ENCODE measurements at places on chromosomes 11 and 22.
A peak's percentile ranks its signal among the peaks of the same experiment; 100 is the strongest.

DNA sequence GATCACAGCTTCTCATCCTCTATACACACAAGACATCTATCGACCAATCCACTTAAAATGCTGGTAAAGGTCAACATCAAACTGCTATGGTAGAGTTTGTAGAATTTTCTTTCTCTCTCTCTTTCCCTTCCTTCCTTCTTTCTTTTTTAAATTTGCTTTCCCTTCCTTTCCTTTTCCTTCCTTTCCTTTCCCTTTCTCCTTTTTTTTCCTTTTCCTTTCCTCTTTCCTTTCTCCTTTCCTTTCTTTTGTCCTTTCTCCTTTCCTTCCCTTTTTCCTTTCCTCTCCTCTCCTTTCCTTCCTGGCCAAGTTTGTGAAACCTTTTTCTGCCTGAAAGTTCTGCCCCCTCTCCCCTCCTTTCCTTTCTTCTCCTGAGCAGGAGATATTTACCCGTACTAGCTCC lies 3.1 kb downstream of the C11orf97 start:
- no peak for DNase-seq

GRCh38 chr22:44182588-44183286 lies 2.0 kb downstream of the PARVG start:
- DNase-seq: peak; percentile 58

GRCh38 chr11:9091044-9091922 lies at the start of gene SCUBE2:
Gene SCUBE2 (minus strand): TSS chr11:9091599. CDS start chr11:9091528, 71 bp downstream.
- DNase-seq: no peak

GRCh38 chr11:126628450-126628789 lies 272.9 kb downstream of the ST3GAL4 start:
- DNase-seq: no peak

DNA sequence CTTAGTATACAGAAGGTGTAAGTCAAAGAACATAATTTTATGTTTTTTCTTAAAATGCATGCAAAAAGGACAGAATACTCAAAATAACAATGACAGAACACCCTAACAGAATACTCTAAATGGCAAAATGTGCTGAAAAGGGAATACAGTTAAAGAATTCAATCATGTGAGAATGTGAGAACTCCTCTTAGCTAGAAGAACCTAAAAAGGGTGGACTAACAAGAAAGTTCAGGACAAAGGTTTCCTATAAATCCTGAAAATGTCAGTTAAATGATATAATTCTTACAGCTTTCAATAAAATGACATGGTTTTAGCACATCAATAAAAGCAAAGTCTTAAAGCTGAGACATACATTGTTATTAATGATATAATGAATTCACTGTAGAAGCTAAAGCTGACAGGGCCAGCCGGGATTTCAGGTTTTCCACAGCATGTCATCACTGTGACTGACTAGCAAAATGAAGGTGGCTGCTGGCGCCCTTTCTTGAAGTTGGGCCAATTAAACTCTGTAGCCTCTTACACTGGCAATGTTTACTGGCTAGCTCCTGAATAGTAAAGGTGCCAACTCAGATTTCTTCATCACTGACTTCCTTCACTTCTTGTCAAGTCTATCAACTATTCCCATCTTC lies 244.4 kb downstream of the TTC28 start:
- no peak for DNase-seq

DNA sequence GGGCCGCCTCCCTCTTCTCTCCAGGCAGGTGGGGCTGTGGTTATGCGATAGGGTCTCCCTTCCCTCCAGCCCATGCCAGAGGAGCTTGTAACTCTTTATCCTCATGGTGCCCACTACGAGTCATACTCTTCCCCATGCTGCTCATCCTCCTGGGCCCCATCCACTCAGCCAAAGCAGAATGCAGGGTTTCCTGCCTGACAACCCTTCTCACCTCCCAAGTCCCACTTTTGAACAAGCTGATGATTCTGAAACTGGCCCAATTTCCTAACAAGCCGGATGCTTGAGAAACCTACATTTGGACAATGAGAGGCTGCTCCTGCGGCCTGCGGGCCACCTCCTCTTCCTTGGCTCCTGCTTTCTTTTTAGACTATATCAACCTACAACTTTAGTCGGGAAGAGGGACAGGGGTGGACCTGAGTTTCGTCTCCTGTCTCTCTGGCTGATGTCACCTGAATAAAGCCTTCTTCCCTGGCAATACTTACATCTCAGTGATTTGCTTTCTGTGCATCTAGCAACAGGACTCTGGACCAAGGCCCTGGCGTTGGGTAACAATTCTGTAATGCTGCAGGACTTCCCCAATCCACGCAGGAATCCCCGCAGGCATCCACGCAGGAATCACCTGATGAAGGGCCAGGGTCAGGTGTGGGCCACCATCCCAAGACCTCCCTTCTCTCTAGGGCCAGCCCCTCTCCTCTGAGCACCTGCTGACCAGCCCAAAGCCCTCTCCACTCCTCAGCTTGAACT lies 1.5 kb upstream of the NDUFS8 start:
- no peak for DNase-seq

DNA sequence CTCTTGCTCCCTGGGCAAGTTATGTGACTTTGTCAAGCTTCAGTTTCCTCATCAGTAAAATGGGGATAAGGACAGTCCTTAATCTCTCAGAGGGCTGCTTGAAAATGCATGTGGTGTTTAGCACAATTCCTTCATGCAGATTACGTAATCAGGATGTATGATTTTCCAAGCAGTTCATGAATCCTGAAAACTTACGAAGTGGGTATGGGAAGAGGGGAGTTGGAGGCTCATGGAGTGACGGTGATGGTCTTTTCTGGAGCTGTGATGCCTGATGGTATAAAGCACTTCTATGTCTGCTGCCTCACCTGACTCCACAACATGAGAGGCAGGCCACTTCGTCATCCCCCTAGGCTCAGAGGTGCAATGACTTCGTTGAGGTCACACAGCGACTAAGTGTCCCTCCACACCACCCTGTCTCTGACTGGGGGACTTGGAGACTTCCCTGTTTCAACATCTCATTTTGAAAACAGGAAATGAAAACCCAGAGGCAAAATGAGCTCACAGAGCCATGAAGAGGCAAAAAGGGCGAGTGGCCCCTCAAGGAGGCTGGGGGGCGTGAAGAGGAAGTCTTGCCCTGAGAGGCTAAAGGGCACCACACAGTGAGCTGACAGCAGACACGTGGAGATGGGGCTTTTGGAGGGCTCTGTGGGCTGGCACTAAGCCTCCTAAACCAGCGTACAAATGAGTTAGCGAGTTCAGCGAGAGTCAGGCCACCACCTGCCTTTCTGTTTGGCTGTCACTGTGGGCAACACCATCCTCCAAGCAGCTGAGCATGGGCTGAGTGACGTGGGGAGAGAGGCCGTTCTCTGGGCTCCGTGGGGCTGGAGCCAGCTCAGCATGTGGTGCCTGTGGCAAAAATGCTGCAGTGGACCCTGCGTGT lies 10.1 kb downstream of the MCM5 start:
- no peak for DNase-seq

DNA sequence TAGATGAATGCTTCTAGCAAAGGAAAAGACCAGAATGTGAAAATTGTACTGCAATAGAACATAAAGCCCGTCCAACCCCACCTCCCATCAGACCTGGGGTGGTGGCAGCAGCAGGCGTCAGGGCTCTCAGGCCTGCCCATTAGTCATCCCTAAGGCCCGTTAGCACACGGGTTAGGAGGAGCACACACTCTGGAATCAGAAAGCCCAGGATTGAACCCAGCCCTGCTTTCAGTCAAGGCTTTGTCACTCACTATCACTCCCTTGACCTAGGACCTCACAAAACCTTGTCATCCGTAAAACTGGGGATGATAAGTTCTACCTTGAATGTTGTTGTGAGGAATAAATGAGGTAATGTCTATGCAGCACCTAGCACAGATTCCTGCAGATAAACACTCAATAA lies 26.9 kb downstream of the MICAL3 start:
- no peak for DNase-seq

DNA sequence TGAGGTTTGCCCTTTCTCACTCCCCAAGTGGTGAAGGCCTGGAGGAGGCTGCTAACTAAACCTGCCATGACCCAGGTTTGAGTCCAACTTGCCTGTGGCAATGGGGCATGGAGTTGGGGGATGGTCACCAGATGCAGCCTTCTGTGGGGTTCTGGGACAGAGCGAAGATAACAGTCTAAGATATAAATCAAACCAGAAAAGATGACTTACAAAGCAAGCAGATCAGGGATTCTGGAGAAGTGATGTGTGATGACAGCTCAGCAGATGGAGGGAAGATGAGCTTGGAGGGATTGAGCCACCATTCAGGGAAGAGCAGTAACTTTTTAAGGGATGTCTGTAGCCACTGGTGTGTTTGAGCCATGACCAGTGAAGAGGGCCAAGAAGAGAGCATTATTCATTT lies 63.6 kb downstream of the MTNR1B start:
- no peak for DNase-seq

GRCh38 chr11:32065865-32066629 lies 24.8 kb upstream of the RCN1 start:
- DNase-seq: no peak

DNA sequence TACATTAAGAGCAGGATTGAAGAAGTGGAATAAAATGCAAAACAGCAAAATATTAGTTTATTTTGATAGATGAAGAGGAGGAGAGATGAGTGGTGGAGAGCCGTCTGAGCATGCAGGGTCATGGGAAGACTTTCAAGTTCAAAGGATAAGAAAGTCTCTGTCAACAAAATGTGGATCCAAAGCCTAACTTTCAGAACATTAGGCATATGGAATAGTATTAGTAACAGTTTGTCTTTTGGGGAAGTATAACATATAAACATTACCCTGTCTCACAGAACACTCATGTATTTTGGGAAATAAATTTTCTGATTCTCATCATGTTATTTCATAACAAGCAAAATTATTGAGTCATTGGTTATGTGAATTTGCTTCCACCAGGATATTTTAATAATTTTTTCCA lies 104.3 kb upstream of the CEP126 start:
- no peak for DNase-seq

DNA sequence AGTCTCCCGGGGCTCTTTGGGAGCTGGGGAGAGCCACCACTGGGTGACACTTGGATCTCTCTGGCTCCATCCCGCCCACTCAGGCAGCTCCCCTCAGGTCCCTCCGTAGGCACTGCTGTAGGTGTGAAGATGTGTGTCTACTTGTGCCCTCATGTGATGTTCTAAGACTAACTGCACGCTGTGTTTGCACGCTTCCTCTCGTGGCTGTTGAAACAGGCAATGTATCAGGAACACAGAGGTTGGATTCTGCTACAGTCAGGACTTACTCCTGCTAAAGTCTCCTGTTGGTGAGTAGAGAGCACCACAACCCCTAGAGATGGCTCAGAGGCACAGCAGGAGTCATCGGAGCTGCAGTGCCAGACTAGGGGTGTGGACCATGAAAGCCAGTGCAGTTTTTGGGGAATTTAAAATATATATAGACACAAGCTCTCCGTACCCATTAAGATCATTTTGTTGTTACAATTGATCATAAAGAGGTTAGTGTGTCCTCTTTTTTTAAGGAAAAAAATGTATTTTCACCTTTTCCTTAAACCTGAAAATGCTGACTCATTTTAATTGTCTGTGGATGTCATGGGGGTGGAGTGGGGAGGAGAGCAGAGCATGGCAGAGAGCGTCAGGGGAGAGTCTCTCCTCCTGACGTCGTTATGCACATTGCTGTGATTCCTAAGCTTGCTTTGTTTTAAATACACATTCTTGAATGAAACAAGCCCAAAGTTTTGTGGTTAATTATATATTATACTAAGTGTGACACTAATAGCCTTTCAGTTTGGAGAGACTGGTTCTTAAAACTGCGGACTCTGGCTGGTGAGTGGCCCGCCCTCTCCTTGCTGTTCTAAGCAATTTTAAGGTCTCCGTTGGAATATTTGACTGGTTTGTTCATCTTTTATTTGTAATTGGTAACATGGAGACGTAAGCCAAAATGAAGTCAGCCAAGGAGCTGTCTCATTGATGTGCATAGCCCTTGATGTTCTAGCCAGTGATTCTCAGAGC lies 16.2 kb upstream of the CTTN start:
- no peak for DNase-seq

DNA sequence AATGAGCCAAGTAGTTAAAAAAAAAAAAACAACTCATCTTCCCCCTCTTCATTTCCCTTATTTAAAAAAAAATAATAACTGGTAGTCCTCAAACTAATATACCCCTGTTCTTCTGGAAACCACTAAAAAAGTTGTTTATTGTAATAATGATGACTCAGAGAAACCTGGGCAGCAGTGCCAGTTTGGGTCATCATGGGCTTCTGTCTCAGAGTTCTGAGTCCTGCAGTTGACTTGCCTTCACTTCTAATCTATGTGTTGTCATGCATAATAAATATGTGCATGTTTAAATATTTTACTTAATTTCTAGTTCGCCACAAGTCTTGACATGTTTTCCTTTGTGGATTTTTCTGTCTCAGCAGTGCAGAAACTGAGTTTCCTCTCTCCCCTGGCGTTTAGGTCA lies 46.8 kb downstream of the PPP2R1B start:
- no peak for DNase-seq

DNA sequence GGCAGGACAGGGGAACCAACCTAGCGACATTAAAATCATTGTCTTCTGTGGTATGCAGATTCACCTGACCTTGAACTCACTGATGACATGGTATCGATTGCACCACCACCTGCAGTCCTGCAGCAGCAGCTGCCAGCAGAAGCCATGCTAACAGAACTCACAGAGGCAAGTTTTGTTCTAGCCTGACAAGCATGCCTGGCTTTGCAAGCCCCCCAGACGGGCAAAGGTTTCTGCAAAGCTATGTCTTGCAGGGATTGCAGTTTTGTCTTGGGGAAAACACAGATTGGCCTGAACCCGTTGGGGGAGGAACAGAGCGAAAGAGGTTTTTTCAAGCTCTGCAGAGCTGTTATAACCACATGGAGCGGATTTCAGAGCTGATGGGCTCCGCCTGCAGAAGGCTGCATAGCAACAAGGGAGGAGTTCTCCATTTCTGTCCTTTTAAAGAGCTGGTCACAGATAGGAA lies 221.0 kb downstream of the HIPK3 start:
- no peak for DNase-seq

DNA sequence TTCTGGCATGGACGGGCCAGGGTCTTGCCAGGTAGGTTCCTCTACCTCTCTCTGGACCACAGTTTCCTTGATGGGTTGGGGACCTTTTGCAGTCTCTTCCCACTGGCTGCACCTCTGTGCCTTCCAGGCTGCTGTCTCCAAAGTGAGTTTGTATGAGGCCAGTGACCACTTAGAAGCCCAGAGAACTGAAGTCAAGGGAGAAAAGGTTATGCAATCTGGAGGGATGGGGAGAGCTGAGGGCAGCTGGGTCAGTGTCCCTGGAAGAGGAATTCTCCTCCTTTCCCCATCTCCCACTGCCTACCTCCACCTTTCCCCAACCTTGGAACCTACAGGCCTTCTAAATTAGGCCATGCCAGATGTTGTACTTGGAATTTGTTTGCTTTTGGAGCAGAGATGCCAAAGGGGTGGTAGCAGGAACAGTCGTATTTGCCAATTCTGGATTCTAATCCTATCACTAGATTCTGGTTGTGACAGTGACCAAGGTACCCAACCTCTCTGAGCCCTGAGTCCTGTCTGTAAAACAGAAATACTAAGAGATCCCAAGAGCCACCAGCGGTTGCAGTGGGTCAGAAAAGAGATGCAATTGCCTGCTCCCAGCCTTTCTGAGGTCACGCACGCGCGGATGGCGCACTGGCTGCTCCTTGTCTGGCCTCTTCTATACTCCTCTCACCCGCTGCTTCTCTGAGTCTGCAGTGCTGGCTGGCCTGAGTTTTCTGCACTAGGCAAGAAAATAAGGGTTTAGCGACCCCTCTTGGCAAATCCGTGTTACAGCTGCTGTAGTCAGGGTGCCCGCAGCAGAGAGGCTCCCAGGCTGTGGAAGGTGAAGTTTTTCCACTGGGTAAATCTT lies 10.7 kb upstream of the ACCSL start:
- DNase-seq: peak; percentile 54

- DNase-seq: no peak
Observed at GRCh38 chr11:116694349-116694725, 78.5 kb downstream of the BUD13 start.

- no peak for DNase-seq
Observed at GRCh38 chr22:50418624-50419023, 56.2 kb downstream of the SBF1 start.

GRCh38 chr22:27241430-27242321 lies 559.9 kb downstream of the MN1 start:
- no peak for DNase-seq

Data from activated CD4-positive, alpha-beta T cell treated with anti-CD3 and anti-CD28 coated beads, Interleukin-2, amount 50 U/mL, for 16 hours (primary cell).